Activated CD8-positive, alpha-beta memory T cell treated with anti-CD3 and anti-CD28 coated beads for 48 hours (primary cell): ENCODE measurements at places on chromosomes 2 and 18.

- no peak for DNase-seq
These were observed 21.1 kb upstream of the CPO start for GRCh38 chr2:206918263-206918662.

DNA sequence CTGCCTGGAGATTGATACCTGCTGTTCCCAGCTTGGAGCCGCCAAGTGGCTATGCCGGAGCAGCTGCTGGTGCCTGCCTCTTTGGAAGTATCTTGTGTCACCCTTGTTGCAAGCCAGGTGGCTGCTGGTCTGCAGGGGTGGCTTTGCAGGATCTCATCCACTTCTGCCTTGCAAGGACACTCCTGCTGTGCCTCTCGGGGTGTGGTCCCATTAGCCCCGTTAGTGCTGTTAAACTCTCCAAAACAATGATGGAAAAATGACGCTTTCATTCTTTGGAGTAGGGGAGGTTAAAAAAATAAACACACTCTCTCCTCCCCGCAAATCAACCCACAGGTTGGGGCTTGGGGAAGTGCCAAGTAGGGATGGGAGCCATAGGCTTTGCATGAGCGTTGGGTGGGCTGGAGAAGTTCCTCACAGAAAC is 352.8 kb downstream of the RNF144A start:
- DNase-seq: no peak

GRCh38 chr2:229206548-229206947 is 64.5 kb downstream of the PID1 start:
- DNase-seq: no peak

DNA sequence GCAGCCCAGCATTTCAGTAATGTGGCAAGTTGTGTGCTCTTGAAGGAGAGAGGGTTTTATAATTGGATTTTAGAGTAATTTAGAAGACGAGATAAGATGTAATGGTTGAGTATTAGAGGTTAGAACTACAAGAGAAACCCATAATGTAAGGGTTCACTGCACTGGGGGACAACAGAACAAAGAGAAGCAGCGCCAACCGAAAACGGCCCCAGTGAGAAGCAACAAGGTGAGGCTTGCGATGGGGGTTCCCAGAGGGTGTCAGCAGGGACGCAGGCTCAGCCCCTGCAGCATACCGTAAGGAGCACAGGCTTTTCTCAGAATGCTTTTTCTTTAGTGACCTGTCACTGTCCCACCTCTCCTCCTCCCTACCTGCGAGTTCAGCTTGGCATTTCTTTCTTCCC is 183.9 kb upstream of the ETAA1 start:
- DNase-seq: no peak

DNA sequence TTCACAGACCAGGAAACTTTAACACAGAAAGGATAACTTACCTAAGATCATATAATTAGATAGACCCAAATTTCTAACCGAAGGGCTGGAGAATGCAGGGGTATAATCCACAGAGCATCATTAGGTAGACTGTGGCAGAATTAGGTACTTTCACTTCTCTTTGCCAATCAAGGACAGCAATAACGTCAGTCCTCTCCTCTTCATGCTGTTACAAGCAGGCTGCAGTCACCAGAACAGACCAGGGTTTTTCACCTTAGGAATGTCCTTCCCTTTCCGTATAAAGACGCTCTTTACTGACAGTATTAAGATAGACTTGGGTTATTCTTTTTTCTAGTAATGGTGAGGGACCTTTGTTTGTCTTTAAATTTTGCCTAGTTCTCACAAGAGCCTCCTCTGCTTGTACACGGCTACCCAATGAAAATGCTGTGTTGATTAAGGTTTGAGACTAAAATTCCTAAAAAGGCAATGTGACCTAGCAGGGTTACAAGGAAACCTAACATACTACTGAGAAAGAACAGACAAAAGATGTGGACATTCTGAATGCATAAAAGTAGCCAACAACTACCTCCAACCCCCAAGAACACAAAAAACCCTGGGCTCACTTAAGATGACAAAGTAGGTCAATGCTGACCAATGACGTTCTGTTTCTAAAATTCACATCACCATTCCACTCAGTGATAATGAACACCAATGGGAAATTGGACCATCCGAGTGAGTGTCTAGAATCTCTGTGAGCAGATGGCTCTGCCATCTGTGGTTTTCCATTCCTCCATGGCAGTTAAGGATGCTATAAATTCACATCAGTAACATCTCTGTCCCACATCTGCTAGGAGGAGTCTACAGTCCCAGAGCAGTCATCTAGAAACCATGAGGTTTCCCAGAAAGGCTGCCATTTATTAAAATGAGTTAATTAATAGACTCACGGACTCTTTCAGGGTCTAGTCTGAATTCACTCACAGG is 2.1 kb downstream of the PDIA6 start:
- no peak for DNase-seq

DNA sequence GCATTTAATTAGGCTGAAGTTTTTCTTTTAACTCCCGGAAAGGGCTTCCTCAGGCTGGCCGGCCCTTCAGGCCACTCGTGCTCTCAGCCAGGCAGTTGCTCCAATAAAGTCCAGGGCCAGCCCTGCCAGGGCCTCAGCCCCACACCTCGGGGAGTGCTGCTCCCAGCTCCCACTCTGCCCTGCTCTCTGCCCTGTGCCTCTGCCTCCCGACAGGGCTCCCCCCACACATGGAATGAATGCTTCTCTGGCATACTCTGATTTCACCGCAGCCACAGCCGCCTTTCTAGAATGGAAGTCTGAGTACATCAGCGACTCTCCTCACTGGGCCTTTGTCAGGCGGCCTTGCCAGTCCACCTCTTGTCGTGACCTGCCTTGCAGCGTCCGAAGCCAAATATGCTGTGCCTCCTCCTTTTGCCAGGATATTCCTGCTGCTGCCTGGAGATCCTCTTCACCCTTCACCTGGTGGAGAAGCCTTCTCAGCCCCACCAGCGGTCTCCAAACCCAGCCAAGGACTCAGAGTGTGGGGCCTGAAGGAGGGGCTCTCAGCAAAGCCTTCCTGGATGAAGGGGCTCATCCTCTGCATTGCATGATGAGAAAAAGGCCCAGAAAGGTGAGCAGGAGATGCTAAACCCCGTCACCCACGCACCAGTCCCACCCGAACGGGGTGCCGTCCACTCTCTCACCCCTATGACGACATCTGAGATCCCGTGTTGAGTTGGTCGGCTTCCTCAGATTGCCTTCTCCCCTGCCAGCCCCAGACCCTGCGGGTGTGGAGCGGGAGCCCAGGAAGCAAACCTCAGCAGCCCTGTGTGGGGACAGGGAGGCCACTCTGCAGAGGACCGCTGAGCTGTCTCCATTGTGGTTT is 472.7 kb upstream of the HS6ST1 start:
- no peak for DNase-seq
